Activated gamma-delta T cell treated with anti-CD3 and anti-CD28 coated beads, Interleukin-2, amount 50 U/mL, for 16 hours (primary cell): ENCODE measurements at places on chromosomes 7 and 10.

DNA sequence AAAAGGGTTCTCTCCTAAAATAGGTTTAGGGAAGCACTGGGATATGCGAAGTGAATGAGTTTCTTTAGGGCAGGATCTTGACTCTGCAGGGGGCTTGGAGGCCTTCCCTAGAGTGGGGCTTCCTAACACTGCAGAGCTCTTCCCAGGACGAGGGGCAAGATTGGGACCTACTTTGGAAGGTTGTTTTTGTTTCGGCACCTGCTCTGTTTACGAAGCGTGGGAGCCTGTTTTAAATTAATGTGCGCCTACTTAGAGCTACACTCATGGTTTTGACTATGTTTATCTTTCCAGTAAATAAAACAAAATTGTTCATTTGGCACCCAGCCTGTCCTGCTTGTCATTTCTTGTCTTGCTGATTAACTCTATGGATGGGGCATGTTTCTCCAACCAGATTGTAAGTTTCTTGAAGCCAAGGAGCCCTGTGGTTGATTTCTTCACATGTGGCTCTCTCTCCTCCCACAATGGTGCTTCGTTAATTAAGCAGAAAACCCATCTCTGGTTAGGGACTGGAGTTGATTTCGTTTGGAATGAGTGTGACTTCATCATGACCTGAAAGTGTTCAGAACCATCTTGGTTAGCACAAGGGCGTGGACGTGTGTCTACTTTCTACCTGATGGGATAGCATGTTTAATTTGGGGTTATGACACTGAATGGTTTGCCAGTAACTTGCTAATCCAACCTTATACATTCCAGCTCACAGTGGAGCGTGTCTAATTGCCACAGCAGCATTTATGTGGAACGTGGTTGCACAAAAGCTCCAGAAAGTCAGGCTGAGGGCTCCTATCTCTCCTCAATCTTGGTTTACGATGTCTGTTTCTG lies 98.1 kb downstream of the TCF7L2 start:
- no peak for DNase-seq

- no peak for DNase-seq
Measured at GRCh38 chr10:71203716-71204115, 8.7 kb upstream of the UNC5B start.

DNA sequence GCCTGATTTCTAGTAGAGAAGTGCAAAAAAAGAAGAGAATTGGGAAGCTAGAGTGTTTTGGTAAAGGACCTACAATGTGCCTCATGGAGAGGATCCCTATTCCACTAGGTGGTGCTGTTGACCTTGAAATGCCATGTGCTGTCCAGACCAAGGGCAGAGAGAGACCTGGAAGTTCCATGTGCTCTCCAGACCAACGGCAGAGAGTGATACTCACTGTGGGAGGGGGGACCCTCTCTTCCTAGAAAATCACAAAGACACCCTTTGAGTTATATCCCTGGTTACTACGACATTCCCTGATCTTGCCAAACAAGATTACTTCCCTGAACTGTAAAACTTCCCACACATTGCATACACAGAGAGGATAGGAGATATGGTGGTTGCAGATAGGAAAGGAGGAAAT lies 212.7 kb upstream of the ZNF804B start:
- DNase-seq: no peak

DNA sequence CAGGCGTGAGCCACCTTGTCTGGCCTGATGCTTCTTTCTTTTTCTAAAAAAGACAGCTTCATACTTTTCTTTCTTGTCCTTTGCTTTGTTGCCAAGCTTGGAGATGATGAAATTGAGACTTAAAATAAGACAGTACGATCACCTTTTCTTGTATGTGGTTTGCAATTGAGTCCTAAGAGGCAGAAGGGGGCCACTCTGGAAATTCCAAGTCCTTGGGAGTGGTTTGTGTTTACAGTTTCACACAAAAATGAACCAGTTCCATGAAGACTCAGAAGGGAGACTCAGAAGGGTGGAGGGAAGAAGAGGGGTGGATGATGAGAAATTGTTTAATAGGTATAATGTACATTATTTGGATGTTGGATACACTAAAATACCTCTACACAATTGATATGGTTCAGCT lies 70.7 kb upstream of the TNS3 start:
- no peak for DNase-seq

DNA sequence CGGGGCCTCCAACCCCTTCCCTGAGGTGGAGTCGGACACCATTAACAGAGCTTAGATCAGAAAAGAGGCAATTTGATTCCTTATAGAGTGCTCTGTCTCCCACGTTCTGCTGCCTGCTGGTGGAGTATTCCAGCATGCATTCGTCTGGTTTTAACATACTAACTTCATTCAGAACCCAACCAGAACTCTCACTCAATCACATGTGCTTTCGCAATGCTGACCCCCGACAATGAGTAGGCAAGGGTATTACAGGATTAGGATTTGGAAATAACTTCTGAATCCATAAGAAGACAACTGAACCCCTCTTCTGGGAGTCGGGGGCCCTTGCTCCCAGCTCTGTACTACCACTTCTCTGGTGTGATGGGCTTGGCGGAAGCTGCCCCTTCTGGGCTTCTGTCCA lies 55.7 kb upstream of the HABP2 start:
- no peak for DNase-seq

- DNase-seq: no peak
Measured at GRCh38 chr7:151282111-151282510, 33.6 kb upstream of the SMARCD3 start.

DNA sequence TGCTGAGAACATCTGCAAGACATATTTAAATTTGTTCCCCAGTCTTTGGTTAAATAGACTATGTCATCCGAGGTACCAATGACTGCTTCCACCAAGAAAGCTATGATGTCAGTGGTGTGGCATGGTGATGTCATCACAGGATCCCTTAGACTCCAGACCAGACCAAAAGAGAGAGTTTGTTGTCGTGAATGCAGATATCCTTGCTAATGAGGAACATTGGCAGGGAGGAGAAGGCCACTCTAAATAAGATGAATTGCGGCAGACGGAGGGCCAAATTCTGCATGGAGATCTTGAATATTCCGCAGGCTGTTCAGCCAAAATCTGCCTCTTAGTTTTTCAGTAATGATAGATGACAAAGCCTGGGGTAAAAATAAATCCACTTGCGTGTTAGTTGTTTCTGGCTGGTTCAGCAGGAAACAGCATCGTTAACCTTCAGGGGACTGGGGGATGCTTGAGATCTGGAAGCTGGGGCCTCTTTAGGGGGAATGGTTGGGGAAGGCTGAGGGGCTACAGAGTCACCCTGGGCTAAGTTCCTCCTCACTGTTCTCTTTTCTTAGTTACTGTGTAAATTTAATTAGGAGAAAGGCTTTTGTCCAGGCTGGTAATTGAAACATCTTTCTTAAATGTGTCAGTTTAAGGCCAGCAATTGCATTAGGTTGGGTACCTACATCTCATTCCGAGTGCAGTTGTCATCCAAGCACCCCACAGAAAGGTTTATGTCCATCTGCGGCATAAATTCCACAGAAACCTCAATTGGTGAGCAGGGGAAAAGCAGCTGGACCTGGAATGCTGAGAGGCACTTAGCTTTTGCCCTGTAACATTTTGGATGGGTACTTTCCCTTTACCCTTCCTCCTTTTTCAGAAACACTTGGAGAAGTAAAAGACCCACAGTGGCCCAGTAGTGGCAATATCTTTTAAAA lies 11.6 kb upstream of the CAMK1D start:
- DNase-seq: no peak

DNA sequence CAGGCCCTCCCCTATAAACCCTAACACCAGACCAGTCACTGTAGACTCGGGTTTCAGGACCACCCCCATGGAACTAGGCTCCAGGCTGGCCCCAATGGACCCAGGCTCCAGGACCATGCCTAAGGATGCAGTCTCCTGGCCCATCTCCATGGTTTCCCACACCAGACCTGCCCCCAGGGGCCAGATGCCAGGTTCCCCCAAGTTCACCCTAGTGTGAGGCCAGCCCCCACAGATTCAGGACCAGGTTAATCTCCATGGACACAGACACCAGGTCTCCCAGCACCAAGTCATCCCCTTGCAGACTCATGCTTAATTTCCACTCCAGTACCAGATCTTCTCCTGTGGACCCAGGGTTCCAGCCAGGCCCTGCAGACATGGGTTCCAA lies 103.8 kb upstream of the LANCL2 start:
- DNase-seq: no peak

DNA sequence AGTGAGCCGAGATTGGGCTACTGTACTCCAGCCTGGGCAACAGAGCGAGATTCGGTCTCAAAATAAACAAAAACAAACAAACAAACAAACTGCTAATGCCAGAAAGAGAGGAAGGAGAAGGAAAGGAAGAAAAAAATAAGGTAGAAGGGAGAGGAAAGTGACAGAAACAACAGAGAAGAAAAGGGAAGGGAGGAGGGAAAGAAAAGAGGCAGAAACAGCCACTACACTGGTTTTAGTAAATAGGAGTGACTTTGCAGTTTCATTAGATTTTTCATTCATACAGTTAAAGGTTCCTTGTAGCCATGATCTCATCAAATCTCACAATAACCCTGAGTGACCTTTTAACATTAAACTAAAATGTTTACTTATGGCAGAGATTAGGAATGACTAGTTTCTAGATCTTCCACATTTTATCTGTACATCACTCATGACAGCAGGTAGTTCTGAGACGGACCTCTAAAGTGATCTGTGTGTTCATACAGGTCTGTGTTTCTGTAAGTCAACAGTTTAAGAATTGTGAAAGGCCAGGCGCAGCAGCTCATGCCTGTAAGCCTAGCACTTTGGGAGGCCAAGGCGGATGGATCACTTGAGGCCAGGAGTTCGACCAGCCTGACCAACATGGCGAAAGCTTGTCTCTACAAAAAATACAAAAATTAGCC lies 191.3 kb upstream of the KLF14 start:
- no peak for DNase-seq

DNA sequence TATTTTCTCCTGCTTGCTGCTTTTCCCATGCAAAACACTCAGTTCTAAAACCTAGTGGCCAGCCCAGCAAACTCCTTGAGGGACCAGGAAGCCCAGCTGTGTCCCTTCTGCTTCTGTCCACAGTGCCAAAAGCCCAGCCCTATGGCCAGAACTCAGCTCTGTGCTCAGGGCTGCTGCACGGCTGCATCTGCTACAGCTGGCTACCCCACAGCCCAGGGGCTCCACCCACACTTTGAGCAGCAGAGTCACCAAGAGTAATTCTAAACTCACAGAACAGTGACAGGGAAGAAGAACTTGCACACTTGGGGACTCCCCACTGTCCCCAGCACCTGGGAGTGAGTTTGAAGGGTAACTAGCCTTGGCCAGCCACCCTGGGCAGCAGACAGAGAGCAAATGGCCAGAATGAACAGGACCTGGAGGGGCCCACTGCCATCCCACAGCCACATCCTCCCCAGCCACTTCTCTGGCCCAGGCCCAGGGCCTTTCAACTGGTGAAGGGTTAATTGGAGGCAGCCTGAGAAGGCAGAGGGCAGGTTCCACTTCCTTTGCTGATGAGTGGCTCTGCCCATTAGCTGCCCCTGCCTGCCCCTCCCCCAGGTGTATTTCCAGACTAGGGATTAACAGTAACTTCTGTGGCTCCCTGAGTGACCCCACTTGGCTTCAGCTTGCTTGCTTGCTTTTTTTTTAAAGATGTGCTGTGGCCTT lies 28.1 kb upstream of the TRIM8 start:
- DNase-seq: no peak

GRCh38 chr10:46237815-46238510 lies 48.8 kb upstream of the ANTXRL start:
- DNase-seq: no peak

GRCh38 chr10:9796564-9796963 lies 1221.1 kb upstream of the CELF2 start:
- DNase-seq: no peak

DNA sequence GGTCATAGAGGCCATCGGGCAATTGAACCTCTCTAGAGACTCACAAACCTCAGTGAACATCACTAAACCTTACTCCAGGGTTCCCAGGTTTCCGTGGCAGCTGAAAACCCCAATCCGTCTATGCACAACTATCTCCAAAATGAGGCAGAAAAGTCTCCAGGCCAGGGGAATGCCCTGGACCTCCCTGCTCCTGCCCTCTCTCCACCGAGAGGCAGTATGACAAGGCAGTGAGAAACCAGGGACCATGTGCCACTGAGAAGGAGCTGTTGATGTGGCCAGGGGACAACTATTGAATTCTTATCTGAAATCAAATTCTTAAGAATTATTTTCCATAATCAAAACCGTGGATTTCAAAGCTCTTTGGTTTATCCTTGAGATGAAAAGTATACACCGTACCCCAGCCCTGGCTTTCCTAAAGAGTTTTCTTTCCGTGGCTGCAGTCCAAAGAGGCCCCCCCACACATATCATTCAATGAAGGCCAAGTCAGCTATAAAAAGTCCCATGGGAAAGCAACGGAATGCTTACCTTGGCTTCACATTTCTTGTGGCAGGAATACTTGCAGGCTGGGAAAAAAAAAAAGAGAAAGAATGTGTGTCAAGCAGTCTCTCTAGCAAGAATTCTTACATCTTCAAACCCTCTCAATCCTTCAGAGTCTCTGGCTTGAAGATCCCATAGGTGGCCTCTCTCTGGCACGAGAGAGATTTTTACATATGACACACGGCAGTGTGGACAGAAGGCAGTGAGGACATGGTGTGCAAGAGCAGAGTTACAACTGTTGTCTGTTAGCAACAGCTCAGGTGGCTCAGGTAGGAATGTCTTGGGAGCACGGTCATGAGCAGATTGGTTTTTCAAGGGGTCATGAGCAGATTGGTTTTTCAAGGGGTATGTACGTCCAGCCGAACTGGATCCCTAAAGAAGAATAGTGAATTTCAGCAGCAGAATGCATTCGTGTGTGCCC lies 75.2 kb downstream of the TNS3 start:
- no peak for DNase-seq

DNA sequence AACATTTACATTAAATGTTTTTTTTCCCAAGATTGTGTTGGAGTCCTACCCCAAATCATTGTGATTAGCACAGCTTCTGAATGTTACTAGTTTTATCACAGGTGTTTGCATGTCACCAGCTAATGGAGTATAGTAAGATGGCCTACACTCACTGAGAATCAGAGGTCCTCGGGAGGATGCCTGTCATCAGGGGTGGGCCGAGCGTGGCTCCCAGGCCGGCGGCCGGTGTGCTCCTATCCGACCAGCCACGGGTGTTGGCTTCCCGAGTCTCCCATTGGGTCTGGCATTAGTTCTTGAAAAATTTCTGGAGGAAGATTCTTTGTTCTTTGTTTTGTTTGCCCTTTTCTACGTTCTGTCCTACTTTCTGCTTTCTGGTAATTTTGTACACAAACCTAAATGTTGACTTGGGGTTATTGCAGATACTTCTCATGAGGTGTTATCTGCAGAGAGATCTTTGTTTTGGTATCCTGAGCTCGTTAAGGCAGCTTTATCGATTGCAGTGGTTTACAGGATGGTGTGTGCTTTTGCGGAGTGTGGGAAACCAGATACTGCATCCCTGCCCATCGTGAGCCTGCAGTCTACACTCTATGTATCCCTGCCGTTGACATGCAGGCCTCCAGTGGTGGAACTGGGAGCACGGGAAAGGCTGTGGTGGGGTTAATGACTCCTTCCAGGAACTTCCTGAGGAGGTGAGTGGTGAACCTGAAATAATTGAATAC lies 67.3 kb upstream of the DNAJB6 start:
- DNase-seq: no peak

DNA sequence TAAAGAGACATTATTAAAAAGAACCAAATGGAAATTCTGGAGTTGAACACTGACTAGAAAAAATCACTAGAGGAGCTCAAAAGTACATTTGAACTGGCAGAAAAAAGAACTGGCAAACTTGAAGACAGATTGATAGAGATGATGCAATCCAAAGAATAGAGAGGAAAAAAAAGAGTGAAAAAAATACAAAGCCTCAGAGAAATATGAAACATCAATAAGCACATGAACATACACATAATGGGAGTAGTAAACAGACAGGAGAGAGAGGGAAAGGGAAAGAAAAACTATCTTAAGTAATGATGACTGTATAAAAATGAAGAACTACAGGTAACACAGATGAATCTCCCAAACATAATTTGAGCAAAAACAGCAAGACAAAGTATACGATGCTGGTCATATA lies 61.1 kb downstream of the CNOT4 start:
- no peak for DNase-seq
